Mucosa of gallbladder (tissue), 1 donor: ENCODE measurements at places on chromosomes 16 and 17. TPM values are rescaled to one million over a fixed set of nuclear protein-coding genes. Genes with fewer than 3 reads are reported as not detected.

DNA sequence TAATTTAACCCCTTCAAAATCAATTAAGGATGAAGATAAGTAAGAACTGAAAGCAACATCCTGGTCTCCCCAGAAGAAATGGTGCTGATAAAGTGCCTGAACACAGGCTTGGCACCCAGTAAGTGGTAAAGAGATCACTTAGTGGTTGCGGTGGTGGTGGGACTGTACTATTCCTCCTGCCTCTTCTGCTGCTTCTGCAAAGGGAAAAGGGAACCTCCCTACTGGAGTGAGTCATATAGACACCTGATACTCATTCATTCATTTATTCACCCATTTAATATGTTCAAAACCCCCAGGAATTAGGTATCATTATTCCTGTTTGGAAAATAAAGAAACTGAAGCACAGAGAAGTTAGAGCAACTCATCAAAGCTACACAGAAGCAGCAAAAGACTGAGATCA lies 60.6 kb downstream of the CDYL2 start:
- DNase-seq, result no peak

DNA sequence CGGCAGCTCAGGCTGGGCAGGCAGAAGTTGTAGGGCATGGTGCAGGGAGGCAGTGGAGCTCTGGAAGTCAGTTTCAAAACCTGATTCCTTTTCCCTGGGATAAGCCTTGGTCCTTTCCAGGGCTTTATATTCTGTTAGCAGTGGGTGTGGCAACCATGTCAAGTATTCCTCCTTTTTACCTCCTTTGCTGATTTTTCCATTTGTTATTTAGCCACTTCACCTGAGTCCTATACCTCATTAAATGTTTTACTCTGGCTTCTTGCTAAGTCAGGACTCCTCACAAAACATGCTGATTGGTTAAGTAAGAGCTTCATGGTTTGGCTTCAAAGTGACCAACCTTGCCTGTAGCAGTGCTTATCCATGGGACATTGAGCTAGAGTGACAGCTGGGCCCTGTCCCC lies at the start of gene KRT33B:
KRT33B (minus strand) TSS at position 101 of the 400 bp plus-strand sequence; CDS start at position 38, 63 bp downstream.
- no peak for DNase-seq

ACSM3 gene
- total RNA-seq, result 11.0 TPM

DNA sequence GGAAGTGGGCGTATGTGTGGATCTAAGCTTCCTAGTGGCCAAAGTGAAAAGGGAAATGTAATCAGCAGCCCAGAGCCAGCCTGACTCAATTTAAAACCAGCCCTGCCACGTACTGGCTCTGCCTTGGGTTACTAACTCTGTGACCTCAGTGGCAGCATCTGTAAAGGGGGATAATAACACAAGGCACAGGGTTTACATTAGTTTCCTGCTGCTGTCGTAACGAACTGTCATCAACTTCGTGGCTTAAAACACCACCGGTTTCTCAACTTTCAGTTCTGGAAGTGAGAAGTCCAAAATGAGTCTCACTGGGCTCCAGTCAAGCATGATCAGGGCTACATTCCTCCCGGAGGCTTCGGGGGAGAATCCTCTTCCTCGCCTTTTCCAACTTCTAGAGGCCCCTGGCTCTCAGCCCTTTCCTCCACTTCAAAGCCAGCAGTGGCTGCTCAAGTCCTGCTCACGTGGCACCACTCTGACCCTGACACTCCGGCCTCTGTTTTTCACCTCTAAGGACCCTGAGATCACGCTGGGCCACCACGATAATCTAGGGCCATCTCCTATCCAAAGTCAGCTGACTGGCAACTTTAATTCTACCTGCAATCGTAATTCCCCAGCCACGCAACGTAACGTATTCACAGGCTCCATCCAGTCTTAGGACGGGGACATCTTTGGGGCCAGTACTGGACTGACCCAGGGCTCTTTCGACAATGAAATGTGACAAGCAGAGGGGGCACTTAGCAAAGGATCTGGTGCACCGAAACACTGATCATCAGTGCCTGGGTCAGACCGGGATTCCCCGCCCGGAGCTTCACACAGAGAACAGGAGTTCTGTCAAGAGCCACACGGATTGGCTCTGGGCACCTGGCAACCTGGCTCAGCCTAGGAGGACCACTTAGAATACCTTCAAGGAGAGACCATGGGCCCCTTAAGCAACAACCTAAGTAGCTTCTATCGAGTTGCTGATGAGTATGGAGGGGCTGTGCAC lies 14.5 kb downstream of the TMC6 start:
- no peak for DNase-seq

SPATA32 gene
- not detected for total RNA-seq

DNA sequence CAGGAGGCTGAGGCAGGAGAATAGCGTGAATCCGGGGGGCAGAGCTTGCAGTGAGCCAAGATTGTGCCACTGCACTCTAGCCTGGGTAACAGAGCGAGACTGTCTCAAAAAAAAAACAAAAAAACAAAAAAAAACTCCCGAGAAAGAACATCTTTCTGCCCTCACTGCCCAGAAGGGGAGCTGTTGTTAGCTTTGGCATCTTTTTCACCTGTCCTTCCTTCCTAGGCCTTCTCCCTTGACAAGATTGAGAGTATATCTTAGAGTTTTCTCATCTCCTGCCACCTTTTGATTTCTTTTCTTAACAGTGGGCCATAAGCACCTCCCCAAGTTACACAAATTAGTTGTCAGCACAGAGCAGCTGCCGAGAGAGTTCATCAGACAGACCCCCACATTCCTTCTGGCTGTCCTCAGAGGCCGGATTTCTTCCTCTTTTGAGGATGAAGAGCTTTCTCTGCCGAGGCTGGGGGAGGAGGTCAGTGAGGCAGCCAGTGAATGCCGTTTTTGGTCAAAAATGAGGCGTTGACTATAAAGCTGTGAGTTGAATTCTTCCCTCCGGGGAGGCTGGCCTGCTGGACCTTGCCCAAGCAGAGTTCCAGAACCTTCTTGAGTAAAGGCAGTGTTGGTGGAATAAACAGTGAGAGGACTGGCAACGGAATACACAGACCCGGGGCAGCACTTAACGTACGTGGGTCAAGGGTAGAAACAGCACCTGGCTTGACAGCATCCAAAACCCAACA lies 127.0 kb downstream of the ABCC6 start:
- DNase-seq, result peak; percentile 61

GSDMA gene
- not detected for total RNA-seq

DGKE gene
- total RNA-seq, result 23.0 TPM

CTF1 gene
- total RNA-seq, result 11.0 TPM

DNA sequence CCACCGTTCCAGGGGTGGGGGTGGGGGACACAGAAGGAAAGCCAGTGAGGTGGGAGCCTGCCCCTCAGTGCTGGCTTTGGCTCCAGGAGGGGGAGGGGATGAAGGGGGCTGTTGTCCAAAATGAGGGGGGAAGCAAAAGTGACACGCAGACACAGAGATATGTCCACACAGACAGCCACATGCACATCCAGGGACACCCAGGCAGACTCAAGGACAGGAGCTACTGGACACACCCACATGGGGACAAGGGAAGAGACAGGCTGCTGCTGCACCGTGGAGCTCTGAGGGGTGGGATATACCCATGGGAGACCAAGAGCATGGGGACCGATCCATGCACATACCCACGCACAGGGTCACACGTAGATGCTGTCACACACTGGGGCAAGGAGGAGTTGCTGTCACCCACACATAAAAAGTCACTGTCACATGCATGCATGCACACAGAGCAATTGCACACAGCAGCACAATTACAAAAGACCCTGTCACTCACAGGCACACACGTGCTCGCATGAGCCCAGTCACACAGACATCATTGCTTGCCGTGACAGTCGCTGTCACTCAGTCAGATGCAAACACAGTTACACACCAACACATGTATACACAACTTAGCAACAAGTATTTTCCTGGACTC lies 1.3 kb downstream of the THRA start:
- no peak for DNase-seq

DNA sequence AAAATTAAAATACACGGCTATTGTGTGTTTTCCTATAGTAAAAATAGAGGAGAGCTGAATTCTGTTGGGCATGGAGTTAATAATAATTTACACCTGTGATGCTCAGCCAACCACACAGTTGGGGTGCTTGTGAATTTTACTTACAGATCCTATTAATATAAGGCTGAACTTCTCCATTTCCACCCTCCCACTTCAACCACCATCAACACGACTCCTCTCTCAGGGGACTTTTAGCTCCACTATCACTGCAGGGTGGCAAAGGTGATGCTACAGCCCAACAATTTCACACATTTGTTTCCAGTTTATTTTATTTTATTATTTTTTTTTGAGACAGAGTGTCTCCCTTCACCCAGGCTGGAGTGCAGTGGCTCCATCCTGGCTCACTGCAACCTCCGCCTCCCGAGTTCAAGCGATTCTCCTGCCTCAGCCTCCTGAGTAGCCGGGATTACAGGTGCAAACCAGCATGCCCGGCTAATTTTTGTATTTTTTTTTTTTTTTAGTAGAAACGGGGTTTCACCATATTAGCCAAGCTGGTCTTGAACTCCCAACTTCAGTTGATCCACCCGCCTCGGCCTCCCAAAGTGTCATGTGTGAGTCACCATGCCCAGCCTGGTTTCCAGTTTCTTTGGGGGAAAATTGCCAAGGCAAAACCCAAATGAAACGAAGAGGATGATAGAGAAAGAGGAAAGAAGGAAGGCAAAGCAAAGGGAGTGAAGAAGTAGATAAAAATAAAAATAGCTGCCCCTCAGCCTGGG lies 57.9 kb downstream of the GNA13 start:
- no peak for DNase-seq

DNA sequence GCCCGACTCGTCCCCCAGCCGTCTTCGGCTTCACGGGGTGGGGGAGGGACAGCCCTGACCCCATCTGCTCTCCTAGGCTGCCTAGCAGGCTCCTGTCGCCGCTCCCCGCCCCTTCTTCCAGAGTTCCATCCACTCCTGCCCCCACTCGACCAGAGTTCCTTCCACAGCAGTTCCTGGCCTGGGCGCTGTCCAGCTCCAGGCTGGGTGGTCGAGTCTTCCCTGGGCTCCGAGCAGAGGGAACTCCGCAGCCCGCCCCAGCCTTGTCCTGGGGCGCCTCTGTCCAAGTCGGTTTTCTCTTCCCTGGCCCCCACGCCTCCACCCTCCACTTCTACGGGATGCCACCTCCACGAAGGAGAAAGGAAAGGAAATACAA lies 1.4 kb downstream of the PYY start:
- no peak for DNase-seq

DNA sequence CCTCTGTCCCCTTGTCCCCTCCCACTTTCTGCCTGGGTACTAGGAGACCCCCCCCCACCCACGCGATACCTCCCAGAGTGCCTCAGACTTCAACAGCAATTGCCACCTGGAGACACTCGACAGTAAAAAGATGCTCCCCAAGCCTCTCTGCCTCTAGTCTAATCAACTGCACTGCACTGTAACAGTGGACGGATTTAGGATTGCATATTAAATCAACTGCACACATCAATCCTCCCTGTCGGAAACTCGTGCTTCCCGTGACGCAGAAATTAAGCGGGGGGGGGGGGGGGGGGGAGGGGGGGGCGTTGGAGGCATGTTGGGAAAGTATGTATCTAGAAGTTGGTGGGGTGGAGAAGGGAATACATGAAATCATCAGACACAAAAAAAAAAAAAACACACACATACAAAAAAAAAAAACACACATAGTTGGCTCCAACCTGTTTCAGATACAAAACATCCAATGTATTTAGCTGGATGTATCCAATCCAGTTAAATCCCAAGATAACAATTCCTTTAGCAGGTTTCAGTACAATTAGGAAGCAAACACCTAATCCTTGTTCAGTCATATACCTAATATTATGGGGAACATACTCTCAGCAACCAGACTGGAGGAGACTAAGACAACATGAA lies 29.7 kb downstream of the FAM222B start:
- no peak for DNase-seq

DNA sequence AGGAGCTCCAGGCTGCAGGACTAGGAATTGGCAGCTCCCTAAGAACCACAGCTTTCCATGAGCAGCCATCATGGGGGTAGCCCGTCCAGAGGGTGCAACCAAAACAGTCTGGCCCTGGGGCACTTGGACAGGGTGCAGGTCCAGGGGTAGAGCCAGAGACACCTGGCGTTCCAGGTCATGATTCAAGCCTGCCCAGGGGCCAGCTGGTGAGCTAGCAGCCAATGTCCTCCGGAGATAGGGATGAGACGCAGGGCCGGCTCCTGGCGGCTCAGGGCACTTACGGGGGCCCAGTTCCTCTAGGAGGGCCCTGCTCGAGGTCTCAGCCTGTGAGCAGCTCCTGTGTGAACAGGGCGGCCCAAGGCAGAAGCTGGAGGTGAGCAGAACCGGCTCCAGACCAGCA lies 22.1 kb downstream of the PIEZO1 start:
- no peak for DNase-seq
